Kidney (tissue), 22 donors: ENCODE measurements at places on chromosomes 1 and 21.

- no peak for DNase-seq
These were observed 21.9 kb upstream of the NBL1 start for GRCh38 chr1:19622204-19622603.

GRCh38 chr21:29117372-29117955 lies 13.0 kb upstream of the MAP3K7CL start:
- DNase-seq, result no peak

- DNase-seq, result no peak
These were observed 4.0 kb downstream of the CLCA1 start for GRCh38 chr1:86472767-86473166.

GRCh38 chr1:10061276-10061675 lies 28.5 kb downstream of the UBE4B start:
- no peak for DNase-seq

GRCh38 chr1:65165269-65165993 lies 17.4 kb downstream of the AK4 start:
- peak; percentile 7 for DNase-seq

- no peak for DNase-seq
These were observed 29.4 kb downstream of the TMPRSS2 start for GRCh38 chr21:41478319-41479177.

GRCh38 chr1:184743062-184743756 lies 11.4 kb downstream of the EDEM3 start:
- DNase-seq, result no peak

- peak; percentile 34 for DNase-seq
These were observed 16.9 kb downstream of the RPTN start for GRCh38 chr1:152141971-152142584.

GRCh38 chr1:199862047-199862446 lies 165.5 kb upstream of the NR5A2 start:
- DNase-seq, result no peak
